ENCODE measurements at places on chromosomes 11 and 22.

GRCh38 chr11:121715405-121715804, 262.6 kb upstream of the SORL1-AS1 start:
- no peak for DNase-seq

DNA sequence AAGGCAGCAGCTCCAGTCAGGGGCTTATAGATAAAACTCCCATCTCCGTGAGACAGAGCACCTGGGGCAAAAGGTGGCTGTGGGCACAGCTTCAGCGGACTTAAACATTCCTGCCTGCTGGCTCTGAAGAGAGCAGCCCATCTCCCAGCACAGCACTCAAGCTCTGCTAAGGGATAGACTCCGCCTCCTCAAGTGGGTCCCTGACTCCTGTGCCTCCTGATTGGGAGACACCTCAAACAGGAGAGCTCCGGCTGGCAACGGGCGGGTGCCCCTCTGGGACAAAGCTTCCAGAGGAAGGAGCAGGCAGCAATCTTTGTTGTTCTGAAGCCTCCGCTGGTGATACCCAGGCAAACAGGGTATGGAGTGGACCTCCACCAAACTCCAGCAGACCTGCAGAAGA, 279.4 kb downstream of the LARGE1 start:
- no peak for DNase-seq

- DNase-seq = no peak
Measured at GRCh38 chr22:48885271-48885918, 942.3 kb downstream of the BRD1 start.

DNA sequence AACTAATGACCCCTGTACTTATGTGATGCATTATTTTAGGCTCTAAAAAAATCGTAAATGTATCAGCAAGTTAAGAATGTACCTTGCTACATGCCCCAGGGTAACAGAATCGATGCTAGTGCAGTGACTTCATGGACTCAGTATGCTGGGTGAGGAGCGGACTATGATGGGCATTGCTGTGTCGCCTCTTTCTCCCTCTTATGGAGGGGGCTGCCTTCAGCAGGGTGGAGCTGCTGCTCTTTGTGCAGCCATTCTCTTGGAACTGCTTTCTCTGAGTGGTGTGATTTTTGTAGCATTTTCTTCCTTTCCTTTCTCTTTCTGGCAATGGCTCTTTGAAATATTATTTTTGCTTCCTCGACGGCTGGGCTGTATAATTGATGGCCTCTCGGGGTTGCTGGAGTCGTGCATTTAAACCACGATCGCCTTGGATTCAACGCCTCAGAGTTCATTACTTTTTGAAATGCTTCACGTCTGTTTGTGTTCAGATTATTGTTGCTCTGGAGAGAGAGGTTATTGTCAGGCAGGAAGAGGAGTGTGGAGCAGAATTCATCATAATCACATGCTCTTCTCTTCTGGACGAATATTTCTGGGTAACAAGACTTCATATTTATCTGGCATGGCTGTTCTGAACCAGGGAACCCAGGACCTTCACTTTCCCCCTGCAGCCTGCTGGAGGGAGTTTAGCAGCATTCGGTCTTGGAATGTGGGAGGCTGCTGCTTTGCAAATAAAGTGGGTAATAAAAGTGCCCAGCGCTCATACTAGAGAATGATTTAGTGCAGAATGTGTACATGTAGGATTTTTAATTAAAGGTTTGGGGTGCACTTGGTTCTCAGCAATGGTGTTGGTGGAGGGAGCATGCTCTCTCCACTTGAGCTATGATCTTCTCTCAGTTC, 804.2 kb downstream of the NTM start:
- DNase-seq = no peak

GRCh38 chr22:33572086-33572485, 348.2 kb downstream of the LARGE1 start:
- DNase-seq = no peak

- DNase-seq = no peak
Measured at GRCh38 chr11:7522121-7522520, 8.3 kb downstream of the PPFIBP2 start.

DNA sequence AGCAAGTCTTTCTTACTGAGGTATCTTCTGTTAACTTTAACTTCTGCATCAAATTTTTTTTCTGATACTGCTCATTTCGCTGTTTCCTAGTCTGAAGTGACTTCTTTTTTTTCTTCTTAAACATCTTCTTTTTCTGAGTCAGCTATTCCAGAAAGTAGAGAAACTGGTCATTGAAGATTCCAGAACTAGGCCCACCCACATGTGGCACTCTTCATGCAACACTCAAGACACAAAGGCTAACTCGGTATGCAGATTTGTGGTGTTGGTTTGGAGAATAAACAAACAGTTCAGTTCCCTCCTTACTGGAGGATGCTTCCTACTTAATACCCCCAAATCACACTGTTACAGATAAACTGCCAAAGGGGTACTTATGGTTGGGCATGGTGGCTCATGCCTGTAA, 25.2 kb upstream of the MTCH2 start:
- DNase-seq = no peak

DNA sequence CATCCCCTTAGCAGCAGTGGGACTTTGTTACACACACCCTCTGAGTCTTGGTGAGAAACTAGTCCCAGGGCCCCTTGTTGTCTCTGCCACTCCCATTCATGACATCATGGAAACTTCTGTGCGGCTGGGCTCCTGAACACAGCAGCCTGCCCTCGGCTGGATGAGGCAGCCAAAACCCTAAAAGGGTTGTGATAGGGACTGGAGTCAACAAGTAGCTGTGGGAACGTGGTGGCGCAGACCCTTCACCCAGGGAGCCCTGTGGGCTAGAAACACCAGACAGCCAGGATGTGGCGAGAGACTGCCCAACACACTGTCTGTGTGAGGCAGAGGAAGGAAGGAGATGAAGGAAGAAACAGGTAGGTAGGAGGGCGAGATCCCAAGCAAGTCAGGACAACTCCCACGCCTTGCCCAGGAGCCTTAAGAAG, 3.9 kb downstream of the CD3D start:
- DNase-seq = peak; percentile 85

- no peak for DNase-seq
Measured at GRCh38 chr11:114285599-114285998, 10.6 kb upstream of the NNMT start.

GRCh38 chr11:96863520-96863919, 473.7 kb downstream of the JRKL start:
- DNase-seq = no peak

DNA sequence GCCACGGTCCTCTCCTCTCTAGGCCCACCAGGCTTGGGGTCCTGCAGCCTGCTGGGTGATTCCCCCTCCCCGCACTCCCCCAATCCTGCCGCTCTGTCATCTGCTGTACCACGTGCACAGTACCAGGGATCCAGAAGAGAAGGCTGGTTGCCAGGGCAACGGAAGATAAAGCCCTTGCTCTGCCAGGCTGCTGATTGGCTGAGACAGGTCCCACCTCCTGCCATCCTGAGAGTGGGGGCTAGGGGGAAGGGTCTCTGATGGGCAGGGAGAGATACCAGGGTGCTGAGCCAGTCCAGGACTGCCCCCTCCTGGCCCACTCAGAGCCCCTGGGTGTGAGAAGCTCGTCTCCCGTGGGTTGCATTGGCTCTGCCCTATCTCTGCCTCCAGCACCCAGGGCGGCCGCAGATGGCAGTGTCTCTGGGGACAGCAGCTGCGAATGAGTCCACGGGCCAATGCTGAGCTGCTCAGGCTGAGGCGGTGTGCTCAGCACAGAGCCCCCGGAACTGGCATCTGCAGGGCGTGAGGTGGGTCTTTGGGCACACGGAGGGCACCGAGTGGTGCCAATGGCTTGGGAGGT, at the start of gene SMIM45:
Gene SMIM45, plus strand, starts transcription at position 253 of the 577 bp plus-strand sequence.
- DNase-seq = no peak

GRCh38 chr11:7281079-7281478, 29.4 kb downstream of the SYT9 start:
- no peak for DNase-seq

DNA sequence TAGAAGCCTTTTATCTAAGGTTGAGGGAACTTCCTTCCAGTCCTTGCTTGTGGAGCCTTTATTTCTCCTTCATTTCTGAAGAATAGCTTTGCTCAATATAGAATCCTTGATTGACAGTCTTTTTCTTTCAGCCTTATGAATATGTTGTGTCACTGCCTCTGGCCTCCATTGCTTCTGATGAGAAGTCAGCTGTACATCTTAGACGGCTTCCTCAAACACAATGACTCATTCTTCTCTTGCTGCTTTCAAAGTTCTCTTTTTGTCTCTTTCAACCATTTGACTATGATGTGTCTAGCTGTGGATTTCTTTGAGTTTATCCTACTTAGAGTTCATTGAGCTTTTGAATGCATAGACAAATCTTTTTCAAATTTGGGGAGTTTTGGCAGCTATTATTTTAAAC, 893.2 kb downstream of the BRD1 start:
- no peak for DNase-seq

All from activated CD4-positive, alpha-beta T cell treated with anti-CD3 and anti-CD28 coated beads for 1 hour (primary cell).